ENCODE measurements at places on chromosomes 3 and 15. TPM values are rescaled to one million over a fixed set of nuclear protein-coding genes. Genes with fewer than 3 reads are reported as not detected.

The CIB2 gene
- total RNA-seq, result 2.2 TPM

GRCh38 chr3:144114767-144115166 is 143.1 kb downstream of the DIPK2A start:
- no peaks in the 10 kb centered on the region for H3K36me3 ChIP-seq
- no peak for DNase-seq
- H3K27ac ChIP-seq, result no peak overlapping the region
- no peaks in the 10 kb centered on the region for H3K4me1 ChIP-seq

DNA sequence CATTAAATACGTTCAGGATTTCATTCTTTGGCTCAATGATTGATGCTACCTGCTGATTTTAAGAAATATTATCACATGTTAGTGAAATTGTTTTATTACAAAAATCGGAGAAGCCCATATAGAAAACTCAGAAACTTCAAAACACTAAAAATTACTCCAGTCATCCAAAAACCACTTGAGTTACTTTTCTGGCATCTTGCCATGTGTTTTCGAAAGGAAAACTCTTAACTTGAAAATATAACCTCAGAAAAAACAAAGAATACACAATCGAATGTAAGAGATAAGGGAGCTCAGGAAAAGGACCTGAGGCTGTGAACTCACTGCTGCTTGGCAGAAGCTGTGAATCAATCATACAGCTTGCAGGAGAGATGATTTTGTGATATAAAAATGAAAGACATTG is 151.3 kb upstream of the SLITRK3 start:
- H3K4me3 ChIP-seq, result no peak overlapping the region
- no peaks in the 10 kb centered on the region for H3K4me1 ChIP-seq
- DNase-seq, result no peak
- no peak overlapping the region for H3K27ac ChIP-seq
- H3K27me3 ChIP-seq, result no peaks in the 10 kb centered on the region
- H3K36me3 ChIP-seq, result no peaks in the 10 kb centered on the region

DNA sequence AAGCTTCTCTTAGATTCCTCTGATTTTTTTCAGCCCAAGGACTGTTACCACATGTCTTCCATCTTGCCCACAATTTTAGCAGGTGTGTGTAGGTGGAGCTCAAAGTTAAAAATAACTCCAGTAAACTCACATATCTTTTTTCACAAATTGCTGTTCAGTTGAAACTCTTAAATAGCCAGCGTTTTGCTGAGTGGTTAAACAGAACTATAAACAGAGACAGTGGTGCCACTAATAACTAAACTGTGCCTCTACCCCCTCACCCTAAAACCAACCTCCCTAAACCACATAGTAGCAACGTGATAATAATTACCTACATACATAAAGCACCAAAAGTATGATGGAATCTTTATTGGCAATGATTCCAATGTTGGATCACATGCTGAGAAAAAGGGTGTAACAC is 525.1 kb downstream of the PDCD6IP start:
- H3K27ac ChIP-seq, result no peak overlapping the region
- H3K27me3 ChIP-seq, result no peaks in the 10 kb centered on the region
- no peak for DNase-seq
- H3K4me1 ChIP-seq, result no peaks in the 10 kb centered on the region
- H3K4me3 ChIP-seq, result no peak overlapping the region

- H3K36me3 ChIP-seq, result peaks cover 22% of the 10 kb centered on the region
- no peak for DNase-seq
- no peak overlapping the region for H3K4me3 ChIP-seq
- H3K27ac ChIP-seq, result no peak overlapping the region
- no peaks in the 10 kb centered on the region for H3K27me3 ChIP-seq
Measured at GRCh38 chr3:114389156-114389555, 95.3 kb downstream of the TIGIT start.

The HTR3E gene
- total RNA-seq, result not detected

The CD200R1 gene
- total RNA-seq, result 1.5 TPM

The PDZRN3 gene
- total RNA-seq, result 16.0 TPM

The ADCY5 gene
- 5.6 TPM for total RNA-seq

DNA sequence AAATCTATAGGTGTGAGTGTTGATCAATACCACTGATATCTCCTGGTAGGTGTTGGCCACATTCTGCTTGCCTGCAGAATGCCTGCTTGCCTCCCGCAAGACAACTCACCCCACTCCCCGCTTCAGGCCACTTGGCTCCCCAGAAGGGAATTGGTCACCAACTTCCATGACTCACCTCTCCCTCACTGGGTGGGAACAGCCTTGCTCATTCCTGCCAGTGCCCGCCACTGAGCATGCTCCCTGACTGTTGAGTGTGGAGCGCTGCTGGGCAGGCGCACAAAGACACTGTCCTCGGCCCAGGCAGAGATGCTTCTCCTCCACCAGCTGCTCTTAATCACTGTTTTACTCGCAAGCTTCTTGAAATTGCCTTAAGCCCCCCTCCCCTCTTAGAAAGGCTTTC is 57.3 kb upstream of the PPP2R3A start:
- H3K27me3 ChIP-seq, result no peaks in the 10 kb centered on the region
- no peak for DNase-seq
- no peaks in the 10 kb centered on the region for H3K4me1 ChIP-seq
- H3K27ac ChIP-seq, result no peak overlapping the region

The CFAP91 gene
- total RNA-seq, result 9.0 TPM

The SI gene
- not detected for total RNA-seq

The CLDN11 gene
- 22.4 TPM for total RNA-seq

- H3K4me1 ChIP-seq, result no peaks in the 10 kb centered on the region
- no peaks in the 10 kb centered on the region for H3K27me3 ChIP-seq
Measured at GRCh38 chr3:38255627-38256026, 10.0 kb upstream of the SLC22A13 start.

The DUOXA1 gene
- total RNA-seq, result 131 TPM

The MNS1 gene
- 2.3 TPM for total RNA-seq

The MAPKAPK3 gene
- 68.6 TPM for total RNA-seq

GRCh38 chr3:57078344-57078634 is 17.8 kb downstream of the SPATA12 start:
- DNase-seq, result peak; percentile 60
- no peak overlapping the region for H3K27ac ChIP-seq
- peaks cover 9% of the 10 kb centered on the region for H3K4me1 ChIP-seq
- H3K4me3 ChIP-seq, result peak overlapping the region; percentile 89
- no peaks in the 10 kb centered on the region for H3K36me3 ChIP-seq

- H3K27ac ChIP-seq, result no peak overlapping the region
- no peaks in the 10 kb centered on the region for H3K36me3 ChIP-seq
- no peak for DNase-seq
- no peaks in the 10 kb centered on the region for H3K4me1 ChIP-seq
- H3K27me3 ChIP-seq, result no peaks in the 10 kb centered on the region
Measured at GRCh38 chr3:55725681-55726500, 238.8 kb upstream of the WNT5A start.

DNA sequence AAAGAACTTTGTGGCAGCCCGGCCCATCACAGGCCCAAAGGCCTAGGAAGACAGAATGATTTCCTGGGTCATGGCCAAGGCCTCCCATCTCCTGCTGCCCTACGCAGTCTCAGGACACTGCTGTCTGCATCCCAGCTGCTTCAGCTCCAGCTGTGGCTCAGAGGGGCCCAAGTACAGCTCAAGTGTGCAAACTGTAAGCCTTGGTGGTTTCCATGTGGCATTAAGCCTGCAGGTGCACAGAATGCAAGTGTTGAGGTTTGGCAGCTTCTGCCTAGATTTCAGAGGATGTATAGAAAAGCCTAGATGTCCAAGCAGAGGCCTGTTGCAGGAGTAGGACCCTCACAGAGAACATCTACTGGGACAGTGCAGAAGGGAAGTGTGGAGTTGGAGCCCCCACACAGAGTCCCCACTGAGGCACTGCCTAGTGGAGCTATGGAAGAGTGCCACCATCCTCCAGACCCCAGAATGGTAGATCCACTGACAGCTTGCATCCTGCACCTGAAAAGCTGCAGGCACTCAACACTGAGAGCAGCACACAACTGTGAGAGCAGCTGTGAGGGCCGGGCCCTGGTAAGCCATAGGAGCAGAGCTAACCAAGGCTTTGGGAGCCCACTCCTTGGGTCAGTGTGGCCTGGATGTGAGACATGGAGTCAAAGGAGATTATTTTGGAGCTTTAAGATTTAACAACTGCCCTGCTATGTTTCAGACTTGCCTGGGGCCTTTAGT is 208.2 kb upstream of the CMC1 start:
- no peak overlapping the region for H3K4me3 ChIP-seq
- no peaks in the 10 kb centered on the region for H3K27me3 ChIP-seq
- DNase-seq, result no peak
- H3K36me3 ChIP-seq, result no peaks in the 10 kb centered on the region
- H3K27ac ChIP-seq, result no peak overlapping the region
- no peaks in the 10 kb centered on the region for H3K4me1 ChIP-seq

- no peak for DNase-seq
- peaks cover 16% of the 10 kb centered on the region for H3K4me1 ChIP-seq
- H3K27ac ChIP-seq, result peak overlapping the region; percentile 54
- H3K36me3 ChIP-seq, result no peaks in the 10 kb centered on the region
- no peak overlapping the region for H3K4me3 ChIP-seq
- H3K27me3 ChIP-seq, result no peaks in the 10 kb centered on the region
Measured at GRCh38 chr15:64247906-64248541, 85.2 kb upstream of the PPIB start.

Measured in lower lobe of right lung (tissue), 2 donors.